Muscle of leg (tissue), 16 donors: ENCODE measurements at places on chromosomes 1 and 21. TPM values are rescaled to one million over a fixed set of nuclear protein-coding genes. Genes with fewer than 3 reads are reported as not detected.

The PRELP gene
- 4.0 TPM for polyA plus RNA-seq

The GNAT2 gene
- polyA plus RNA-seq, result not detected

DNA sequence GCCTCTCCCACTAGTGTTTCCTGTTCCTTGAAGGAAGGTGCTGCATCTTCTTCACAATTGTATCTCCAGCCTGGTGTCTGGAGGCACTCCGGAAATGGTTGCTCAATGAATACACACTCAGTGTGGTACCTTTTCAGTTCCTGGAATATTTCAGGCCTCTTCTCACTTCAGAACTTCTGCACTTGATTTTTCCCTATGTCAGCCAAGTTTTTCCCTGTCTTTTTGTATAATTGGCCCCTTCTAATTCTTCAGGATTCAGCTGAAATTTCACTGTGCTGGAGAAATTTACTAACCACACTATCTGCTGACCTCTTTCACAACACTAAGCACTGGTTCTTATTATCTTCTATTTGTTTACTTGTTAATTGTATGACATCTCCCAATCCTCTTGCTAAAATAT lies 61.2 kb upstream of the MAP10 start:
- DNase-seq, result no peak

- DNase-seq, result no peak
These were observed 543.2 kb upstream of the CXADR start for GRCh38 chr21:16969636-16970035.

- no peak for DNase-seq
These were observed 527.5 kb downstream of the COL11A1 start for GRCh38 chr1:102580806-102581205.

DNA sequence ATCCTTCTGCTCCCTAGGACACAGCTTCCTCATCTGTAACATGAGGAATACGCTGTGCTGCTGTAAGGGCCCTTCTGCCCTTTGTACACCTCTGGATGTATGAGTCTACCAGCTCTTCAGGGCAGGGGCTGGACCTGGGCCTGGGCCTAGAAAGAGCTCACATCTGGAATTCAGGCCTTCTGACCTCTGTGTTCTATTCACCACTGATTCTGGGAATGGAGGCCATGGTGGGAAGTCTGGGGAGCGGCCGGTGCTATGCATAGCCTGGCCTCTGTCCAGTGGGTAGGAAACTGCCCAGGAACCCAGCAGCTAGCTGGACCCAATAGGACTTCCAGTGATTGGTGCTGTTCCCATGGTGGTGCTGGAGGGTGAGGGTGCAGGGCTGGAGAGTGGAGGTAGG lies 11.0 kb upstream of the GPR61 start:
- DNase-seq, result no peak

GRCh38 chr21:18810136-18810535 lies 406.6 kb upstream of the TMPRSS15 start:
- DNase-seq, result no peak

DNA sequence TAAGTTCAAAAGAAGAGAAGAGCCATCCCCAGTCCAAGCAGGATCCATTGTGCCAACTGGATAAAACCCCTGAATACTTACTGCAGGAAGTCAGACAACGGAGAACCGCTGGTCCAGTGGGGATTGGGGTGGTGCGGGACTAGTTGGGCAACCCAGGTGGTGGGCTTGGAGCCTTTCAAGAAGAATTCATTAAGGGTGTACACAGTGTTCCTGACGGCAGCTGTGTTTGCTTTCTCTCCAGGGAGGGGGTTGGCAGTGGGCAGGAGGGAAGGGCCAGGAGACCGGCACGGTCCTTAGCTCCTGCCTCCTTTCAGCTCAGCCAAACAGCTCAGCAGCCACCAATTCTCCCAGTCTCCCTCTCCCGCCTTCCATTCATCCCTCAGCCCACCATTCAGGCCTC lies 7.1 kb upstream of the CDK18 start:
- no peak for DNase-seq

DNA sequence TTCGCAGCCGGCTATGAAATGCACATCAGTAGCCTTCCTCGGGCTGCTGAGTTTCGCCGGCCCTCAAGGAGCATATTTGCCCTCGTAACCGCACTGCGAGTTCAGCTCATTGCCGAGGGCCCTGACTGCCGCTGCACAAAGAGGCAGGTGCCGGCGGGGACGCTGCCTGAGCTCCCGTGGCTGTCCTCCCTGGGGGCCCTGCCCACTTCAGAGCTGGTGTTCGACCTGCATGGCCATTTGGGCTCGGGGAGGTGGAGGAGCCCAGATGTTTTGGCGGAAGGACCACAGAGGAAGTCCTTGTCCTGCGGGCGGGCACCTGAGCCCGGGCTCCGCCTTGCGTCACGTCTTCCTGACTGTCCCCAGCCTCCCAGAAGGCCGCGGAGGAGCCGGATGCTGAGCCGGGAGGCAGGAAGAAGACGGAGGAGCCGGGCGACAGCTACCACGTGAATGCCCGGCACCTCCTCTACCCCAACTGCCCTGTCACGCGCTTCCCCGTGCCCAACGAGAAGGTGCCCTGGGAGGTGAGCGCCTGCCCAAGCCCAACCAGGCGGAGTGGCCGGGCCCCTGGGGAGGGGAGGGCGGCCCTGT lies 29.9 kb upstream of the LRRC3 start:
- no peak for DNase-seq
